ENCODE measurements at places on chromosomes 5 and 9. TPM values are rescaled to one million over a fixed set of nuclear protein-coding genes. Genes with fewer than 3 reads are reported as not detected.

The LCN15 gene
- total RNA-seq = not detected

The CCDC107 gene
- total RNA-seq = 31.2 TPM

- no peaks in the 10 kb centered on the region for H3K36me3 ChIP-seq
- H3K27ac ChIP-seq = no peak overlapping the region
- H3K27me3 ChIP-seq = no peaks in the 10 kb centered on the region
- no peak for DNase-seq
- no peaks in the 10 kb centered on the region for H3K4me1 ChIP-seq
Observed at GRCh38 chr5:51091816-51092215, 291.4 kb upstream of the ISL1 start.

DNA sequence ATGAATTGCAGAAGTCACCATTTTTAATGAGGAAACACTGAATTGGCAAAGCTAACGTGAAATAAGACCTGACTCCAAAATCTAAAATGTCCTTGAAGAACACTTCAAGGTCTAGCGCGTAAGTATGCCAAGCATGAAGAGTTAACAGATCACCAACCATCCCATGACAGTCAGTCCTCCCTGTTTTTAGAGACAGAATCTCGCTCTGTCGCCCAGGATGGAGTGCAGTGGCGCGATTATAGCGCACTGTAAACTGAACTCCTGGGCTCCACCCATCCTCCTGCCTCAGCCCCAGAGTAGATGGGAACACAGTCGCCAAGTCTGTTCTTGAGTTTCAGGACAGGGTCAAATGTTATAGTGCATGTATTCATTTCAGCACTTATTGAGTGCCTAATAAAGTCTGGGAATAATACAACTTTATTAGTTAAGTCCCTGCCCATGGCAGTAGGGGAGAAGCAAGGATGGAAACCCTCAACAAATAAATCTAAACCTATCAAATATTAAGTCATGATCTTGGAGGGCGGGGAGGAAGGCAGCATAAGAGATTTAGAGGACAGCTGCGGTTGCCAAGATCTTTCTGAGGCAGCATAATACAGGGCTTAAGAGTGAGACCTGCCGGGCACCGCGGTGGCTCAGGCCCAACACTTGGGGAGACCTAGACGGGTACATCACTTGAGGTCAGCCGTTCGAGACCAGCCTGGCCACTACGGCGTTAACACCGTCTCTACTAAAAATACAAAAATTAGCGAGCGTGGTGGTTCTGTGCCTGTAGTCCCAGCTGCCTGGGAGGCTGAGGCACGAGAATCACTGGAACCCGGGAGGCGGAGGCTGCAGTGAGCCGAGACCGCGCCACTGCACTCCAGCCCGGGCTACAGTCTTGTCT lies 1.1 kb downstream of the ATPSCKMT start:
- no peak for DNase-seq
- peak overlapping the region; percentile 96 for H3K4me3 ChIP-seq
- H3K27ac ChIP-seq = no peak overlapping the region
- peaks cover 39% of the 10 kb centered on the region for H3K4me1 ChIP-seq
- no peaks in the 10 kb centered on the region for H3K27me3 ChIP-seq

DNA sequence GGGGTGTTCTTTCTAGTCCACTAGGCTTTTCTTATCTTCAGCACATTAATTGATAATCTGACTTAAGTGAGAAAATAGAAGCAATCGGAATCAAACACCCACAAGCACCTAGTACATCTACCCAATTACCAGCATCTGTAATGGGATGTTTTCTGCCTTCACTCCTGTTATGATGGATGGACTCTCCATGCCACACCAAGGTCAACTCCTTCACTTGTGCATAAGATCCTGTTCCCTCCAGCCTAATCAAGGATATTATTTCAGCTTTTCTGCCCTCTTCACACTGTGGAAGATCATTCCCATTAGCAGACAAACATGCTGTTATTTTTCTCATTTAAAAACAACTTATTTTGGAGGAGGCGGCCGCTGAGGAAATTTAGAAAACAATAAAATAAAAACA lies 162.0 kb upstream of the EDIL3 start:
- H3K4me1 ChIP-seq = no peaks in the 10 kb centered on the region
- no peaks in the 10 kb centered on the region for H3K36me3 ChIP-seq
- no peak overlapping the region for H3K27ac ChIP-seq

GRCh38 chr5:60997721-60998120 lies 52.7 kb downstream of the NDUFAF2 start:
- H3K4me1 ChIP-seq = no peaks in the 10 kb centered on the region
- no peak for DNase-seq
- no peaks in the 10 kb centered on the region for H3K27me3 ChIP-seq
- no peak overlapping the region for H3K27ac ChIP-seq
- no peak overlapping the region for H3K4me3 ChIP-seq
- peaks cover 3% of the 10 kb centered on the region for H3K36me3 ChIP-seq

DNA sequence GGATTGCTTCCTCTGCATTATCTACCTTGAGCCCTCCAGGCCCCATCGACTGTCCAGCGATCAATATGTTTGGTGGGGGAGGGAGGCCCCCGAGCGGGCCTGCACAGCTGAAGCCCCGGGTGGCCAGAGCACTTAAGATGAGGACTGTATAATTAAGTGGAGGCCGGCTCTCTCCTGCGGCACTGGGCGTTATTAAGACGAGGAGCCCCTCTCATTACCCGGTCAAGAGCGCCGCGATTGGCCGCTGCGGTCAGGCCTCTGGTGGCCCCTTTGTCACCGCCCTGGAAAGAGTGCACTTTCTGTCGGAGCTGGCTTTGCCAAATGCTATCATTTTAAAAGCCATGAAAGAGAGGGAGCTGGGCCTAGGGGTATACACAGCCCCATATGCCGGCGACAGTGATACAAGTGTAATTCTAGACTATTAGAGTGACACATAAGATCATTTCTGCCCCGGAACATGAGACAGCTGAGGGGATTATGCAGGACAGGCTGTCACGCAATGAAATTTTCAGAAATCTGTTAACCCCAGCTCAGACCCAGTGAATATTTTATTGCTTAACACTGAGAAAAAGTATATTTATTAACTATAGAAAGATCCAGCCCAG lies 106.3 kb upstream of the IRX1 start:
- H3K4me1 ChIP-seq = no peaks in the 10 kb centered on the region
- no peaks in the 10 kb centered on the region for H3K27me3 ChIP-seq
- H3K4me3 ChIP-seq = no peak overlapping the region
- DNase-seq = no peak
- H3K27ac ChIP-seq = no peak overlapping the region

- no peak overlapping the region for H3K27ac ChIP-seq
- H3K4me1 ChIP-seq = no peaks in the 10 kb centered on the region
- H3K36me3 ChIP-seq = no peaks in the 10 kb centered on the region
- no peaks in the 10 kb centered on the region for H3K27me3 ChIP-seq
- no peak for DNase-seq
Observed at GRCh38 chr5:168712280-168712924, 133.2 kb upstream of the PANK3 start.

GRCh38 chr5:122494109-122494508 lies 182.1 kb downstream of the SNCAIP start:
- no peak for DNase-seq
- no peaks in the 10 kb centered on the region for H3K27me3 ChIP-seq
- H3K4me1 ChIP-seq = no peaks in the 10 kb centered on the region
- H3K36me3 ChIP-seq = no peaks in the 10 kb centered on the region

GRCh38 chr5:21895766-21896350 lies 957.3 kb downstream of the CDH12 start:
- H3K27me3 ChIP-seq = no peaks in the 10 kb centered on the region
- no peak overlapping the region for H3K27ac ChIP-seq
- DNase-seq = no peak
- H3K4me1 ChIP-seq = no peaks in the 10 kb centered on the region
- no peak overlapping the region for H3K4me3 ChIP-seq
- H3K36me3 ChIP-seq = no peaks in the 10 kb centered on the region

GRCh38 chr5:139340051-139340450 lies 1.6 kb upstream of the PAIP2 start:
- peaks cover 34% of the 10 kb centered on the region for H3K4me1 ChIP-seq
- no peak overlapping the region for H3K27ac ChIP-seq
- H3K27me3 ChIP-seq = no peaks in the 10 kb centered on the region
